ENCODE measurements at places on chromosomes 2 and 18. TPM values are rescaled to one million over a fixed set of nuclear protein-coding genes. Genes with fewer than 3 reads are reported as not detected.

The PSTPIP2 gene
- polyA plus RNA-seq, result 1.6 TPM

The AOX1 gene
- 5.8 TPM for polyA plus RNA-seq

The FHL2 gene
- 25.2 TPM for polyA plus RNA-seq

The IMPACT gene
- 45.0 TPM for polyA plus RNA-seq

The KLHL29 gene
- polyA plus RNA-seq, result 3.2 TPM
